ENCODE measurements at places on chromosomes 5 and 9.

GRCh38 chr9:93963969-93964368 is 8.8 kb upstream of the BARX1 start:
- H3K4me3 ChIP-seq, result no peak overlapping the region
- peaks cover 21% of the 10 kb centered on the region for H3K4me1 ChIP-seq
- no peak for DNase-seq
- H3K36me3 ChIP-seq, result no peaks in the 10 kb centered on the region
- peaks cover 39% of the 10 kb centered on the region for H3K27me3 ChIP-seq

- H3K4me3 ChIP-seq, result no peak overlapping the region
- H3K27me3 ChIP-seq, result no peaks in the 10 kb centered on the region
- H3K4me1 ChIP-seq, result no peaks in the 10 kb centered on the region
Measured at GRCh38 chr9:17246770-17247169, 111.9 kb downstream of the CNTLN start.

- DNase-seq, result no peak
- H3K4me3 ChIP-seq, result no peak overlapping the region
- no peak overlapping the region for H3K27ac ChIP-seq
- no peaks in the 10 kb centered on the region for H3K36me3 ChIP-seq
Measured at GRCh38 chr9:93824386-93825294, 130.5 kb downstream of the BARX1 start.

GRCh38 chr5:14983666-14984441 is 112.3 kb upstream of the ANKH start:
- H3K4me3 ChIP-seq, result no peak overlapping the region
- no peaks in the 10 kb centered on the region for H3K36me3 ChIP-seq
- peak; percentile 37 for DNase-seq
- H3K27me3 ChIP-seq, result no peaks in the 10 kb centered on the region

DNA sequence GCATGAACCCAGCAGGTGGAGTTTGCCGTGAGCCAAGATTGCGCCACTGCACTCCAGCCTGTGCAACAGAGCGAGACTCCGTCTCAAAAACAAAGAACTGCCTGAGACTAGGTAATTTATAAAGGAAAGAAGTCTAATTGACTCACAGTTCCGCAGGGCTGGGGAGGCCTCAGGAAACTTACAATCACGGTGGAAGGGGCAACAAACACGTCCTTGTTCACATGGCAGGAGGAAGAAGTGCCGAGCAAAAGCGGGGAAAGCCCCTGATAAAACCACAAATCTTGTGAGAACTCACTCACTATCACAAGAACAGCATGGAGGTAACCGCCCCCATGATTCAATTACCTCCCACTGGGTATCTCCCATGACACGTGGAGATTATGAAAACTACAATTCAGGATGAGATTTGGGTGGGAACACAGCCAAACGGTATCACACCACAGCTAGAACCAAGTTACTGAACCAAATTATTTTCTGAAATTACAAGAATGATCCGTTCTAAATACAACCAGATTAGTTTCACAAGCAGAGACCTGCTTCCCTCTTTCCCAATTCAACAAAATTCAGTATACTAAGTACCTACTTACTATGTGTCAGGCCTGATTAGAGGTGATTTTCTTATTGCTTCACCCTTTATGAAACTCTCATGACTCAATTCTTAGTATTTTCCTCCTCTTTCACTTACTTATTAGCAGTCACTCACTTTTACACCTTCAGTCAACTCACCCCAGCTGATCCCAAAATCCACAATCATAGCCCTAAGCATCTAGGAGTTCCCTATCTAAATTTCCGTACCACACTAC is 8.4 kb downstream of the UBTD2 start:
- DNase-seq, result peak; percentile 84
- peak overlapping the region; percentile 9 for H3K4me3 ChIP-seq
- H3K27ac ChIP-seq, result peak overlapping the region; percentile 59

GRCh38 chr5:42520203-42520602 is 97.0 kb downstream of the GHR start:
- no peak for DNase-seq
- no peak overlapping the region for H3K27ac ChIP-seq
- no peaks in the 10 kb centered on the region for H3K4me1 ChIP-seq
- no peak overlapping the region for H3K4me3 ChIP-seq

DNA sequence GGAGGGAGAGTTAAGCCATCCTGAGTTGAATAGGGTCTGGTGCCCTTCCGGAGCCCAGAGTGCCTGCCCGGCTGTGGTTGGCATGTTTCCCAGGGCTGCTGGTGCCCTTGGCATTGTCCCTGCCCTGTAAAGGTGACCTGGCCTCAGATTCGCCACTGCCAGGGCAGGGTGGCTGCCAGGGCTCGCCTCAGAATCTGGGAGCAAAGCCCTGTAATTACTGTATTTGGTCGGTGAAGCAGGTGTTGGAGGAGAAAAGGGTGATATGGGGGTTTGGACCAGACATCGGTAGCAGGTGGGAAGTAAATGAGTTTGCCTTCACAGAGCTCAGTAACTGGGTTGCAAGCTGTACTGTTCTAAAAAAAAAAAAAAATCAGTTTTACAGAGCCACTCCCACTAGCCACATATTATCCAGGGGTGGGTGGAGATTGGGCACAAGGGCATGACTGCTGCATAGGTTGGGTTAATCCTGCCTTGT is 47.6 kb downstream of the RGS3 start:
- H3K27me3 ChIP-seq, result no peaks in the 10 kb centered on the region
- peak overlapping the region; percentile 97 for H3K27ac ChIP-seq
- H3K4me3 ChIP-seq, result no peak overlapping the region
- peaks cover 55% of the 10 kb centered on the region for H3K4me1 ChIP-seq
- no peaks in the 10 kb centered on the region for H3K36me3 ChIP-seq
- no peak for DNase-seq

GRCh38 chr5:78594610-78595457 is 53.7 kb downstream of the LHFPL2 start:
- peaks cover 7% of the 10 kb centered on the region for H3K27me3 ChIP-seq
- no peaks in the 10 kb centered on the region for H3K36me3 ChIP-seq
- DNase-seq, result no peak
- no peak overlapping the region for H3K27ac ChIP-seq

GRCh38 chr9:85268131-85268530 is 473.6 kb downstream of the AGTPBP1 start:
- H3K27ac ChIP-seq, result no peak overlapping the region
- H3K27me3 ChIP-seq, result peaks cover under 1% of the 10 kb centered on the region
- H3K4me3 ChIP-seq, result no peak overlapping the region
- no peaks in the 10 kb centered on the region for H3K36me3 ChIP-seq
- H3K4me1 ChIP-seq, result no peaks in the 10 kb centered on the region
- DNase-seq, result no peak

DNA sequence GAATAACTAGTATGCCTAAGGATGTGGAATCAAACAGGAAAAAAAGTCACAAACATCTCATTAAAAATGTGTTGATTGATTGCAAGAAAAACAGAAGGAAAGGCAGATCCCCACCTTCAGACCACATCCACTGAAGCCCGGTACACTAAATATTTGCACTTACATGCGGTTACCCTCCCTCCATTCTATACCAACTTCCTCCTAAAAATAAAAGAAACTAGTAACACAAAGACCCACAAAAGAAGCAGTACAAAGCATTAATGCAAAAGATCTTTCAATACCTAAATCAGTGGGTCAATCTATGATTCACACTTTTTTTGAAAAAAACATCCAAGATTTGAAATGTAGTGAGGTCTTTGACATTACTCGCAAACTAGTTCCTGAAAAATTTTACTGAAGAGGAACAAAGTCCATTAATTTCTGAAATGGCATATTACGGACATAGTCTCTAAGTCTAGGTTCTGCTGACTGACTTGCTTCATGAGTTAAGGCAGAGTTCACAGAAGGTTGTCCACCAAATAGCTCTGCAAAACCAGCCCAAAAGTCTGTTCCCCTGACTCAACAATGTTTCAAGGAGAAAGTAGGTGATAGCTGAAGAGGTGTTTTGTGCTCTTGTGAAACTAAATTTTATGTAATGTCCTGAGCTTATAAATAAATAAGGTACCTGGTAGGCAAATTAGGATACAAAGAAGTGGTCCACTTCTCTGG is 100.7 kb downstream of the PAM start:
- H3K4me1 ChIP-seq, result peaks cover 21% of the 10 kb centered on the region
- DNase-seq, result no peak
- no peak overlapping the region for H3K27ac ChIP-seq
- no peak overlapping the region for H3K4me3 ChIP-seq
- no peaks in the 10 kb centered on the region for H3K36me3 ChIP-seq
- no peaks in the 10 kb centered on the region for H3K27me3 ChIP-seq

DNA sequence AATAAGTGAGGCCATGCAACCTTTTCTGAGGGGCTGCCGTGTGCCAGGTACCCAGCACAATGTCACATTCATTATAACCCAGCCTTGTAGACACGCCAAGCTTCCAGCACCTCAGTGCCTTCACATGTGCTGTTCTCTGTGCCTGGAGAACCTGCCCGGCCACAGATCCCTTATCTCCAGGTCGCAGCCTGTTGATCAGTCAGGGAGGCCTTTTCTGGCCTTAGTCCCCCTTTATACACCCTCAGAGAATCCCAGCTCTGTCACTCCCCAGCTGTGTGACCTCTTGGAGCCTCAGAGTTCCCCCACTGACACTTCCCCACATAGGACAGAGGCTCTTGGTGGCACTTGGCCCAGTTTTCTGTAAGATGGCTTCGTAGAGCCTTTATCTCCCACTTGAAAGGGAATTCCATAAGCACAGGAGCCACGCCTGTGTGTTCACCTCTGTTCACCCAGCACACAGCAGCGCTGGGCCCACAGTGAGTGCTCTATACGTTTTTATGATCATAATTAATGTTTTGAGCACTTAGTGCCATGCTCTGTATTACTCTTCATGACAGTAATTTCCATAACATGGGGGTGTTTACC is 38.7 kb downstream of the NEURL1B start:
- H3K36me3 ChIP-seq, result peaks cover 2% of the 10 kb centered on the region
- H3K27me3 ChIP-seq, result no peaks in the 10 kb centered on the region
- H3K4me1 ChIP-seq, result peaks cover 2% of the 10 kb centered on the region
- H3K4me3 ChIP-seq, result no peak overlapping the region

- no peak for DNase-seq
- H3K27me3 ChIP-seq, result no peaks in the 10 kb centered on the region
- H3K27ac ChIP-seq, result no peak overlapping the region
- peaks cover 17% of the 10 kb centered on the region for H3K36me3 ChIP-seq
- no peak overlapping the region for H3K4me3 ChIP-seq
Measured at GRCh38 chr5:80784451-80784850, 129.7 kb upstream of the DHFR start.

GRCh38 chr9:92522983-92523970 is 12.5 kb downstream of the ECM2 start:
- no peaks in the 10 kb centered on the region for H3K36me3 ChIP-seq
- no peak for DNase-seq
- no peaks in the 10 kb centered on the region for H3K4me1 ChIP-seq
- no peaks in the 10 kb centered on the region for H3K27me3 ChIP-seq
- no peak overlapping the region for H3K4me3 ChIP-seq

DNA sequence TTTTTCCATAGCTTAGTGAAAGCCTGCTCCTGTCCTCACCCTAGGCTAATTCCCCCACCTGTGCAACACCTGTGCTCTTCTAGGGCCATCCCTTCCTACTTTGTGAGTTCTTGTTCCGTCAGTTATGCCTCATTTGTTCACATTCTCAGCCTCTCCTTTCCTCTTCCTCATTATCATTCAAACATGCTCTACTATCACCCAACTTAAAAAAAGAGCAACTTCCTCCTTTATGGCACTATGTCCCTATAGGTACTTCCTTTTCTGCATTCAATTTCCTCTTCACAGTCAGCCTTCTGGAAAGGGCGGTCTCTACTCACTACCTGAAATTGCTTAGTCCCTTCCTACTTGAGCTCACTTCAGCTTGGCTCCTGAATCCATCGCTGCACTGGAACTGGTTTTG is 111.8 kb upstream of the LHFPL2 start:
- H3K36me3 ChIP-seq, result no peaks in the 10 kb centered on the region
- DNase-seq, result no peak
- H3K27ac ChIP-seq, result no peak overlapping the region
- peaks cover 2% of the 10 kb centered on the region for H3K27me3 ChIP-seq
- peaks cover 13% of the 10 kb centered on the region for H3K4me1 ChIP-seq

DNA sequence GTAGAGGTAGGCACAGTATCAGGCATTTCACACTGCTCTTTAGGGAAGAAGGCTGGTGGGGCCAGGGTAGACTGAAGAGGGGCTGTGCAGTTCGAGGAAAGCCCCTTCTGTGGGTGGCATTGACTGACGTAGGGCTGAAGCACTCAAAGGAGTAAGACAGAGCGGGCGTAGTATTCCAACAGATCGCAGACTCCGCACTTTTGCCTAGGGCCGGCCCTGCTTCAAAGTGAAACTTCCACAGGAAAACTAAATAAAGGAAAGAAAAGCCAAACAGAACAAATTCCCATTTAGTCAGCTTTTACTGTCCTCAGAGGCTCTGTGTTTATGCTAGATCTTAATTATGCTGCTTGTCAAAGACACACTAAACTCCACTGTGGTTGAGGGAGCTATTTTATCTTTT is 493.0 kb upstream of the WWC1 start:
- H3K4me1 ChIP-seq, result no peaks in the 10 kb centered on the region
- H3K27me3 ChIP-seq, result no peaks in the 10 kb centered on the region
- H3K4me3 ChIP-seq, result no peak overlapping the region
- DNase-seq, result no peak

DNA sequence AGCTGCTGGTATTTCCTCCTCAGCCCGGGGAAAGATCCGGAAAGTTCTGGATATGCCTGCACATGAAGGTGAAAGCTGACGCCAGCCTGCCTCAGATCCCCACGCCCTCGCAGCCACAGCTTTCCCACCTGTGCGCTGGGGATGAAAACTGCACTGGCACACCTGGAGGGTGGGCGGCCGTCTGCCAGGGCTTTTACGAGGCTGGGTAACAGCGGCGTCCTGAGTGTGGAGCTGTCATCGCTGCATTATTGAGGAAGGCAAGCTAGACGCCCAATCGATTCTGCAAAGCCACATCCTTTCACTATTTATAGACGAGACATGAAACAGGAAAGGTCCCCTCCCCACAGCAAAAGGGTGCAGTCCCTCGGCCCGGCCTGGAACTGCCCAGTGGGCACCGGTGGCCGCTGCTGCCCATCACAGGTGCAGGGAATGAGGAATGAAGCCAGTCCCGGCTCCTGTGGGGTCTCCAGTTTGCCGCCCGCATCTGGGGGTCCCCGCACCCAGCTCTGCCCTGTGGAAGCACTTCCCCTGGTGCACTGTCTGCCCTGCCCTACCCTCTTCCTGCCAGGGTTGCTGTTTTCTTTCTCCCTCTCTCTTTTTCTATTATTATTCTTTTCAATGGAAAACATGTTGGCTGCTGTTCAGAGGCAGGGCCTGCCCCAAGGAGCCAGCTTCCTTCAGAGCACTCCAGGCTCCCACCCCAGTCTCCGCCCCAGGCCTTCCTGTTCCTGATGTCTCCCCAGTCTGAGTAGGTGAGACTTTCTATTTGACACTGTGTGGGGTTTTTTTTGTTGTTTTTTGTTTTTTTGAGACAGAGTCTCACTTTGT is 7.0 kb downstream of the NOTCH1 start:
- peaks cover 36% of the 10 kb centered on the region for H3K36me3 ChIP-seq
- DNase-seq, result peak; percentile 83
- peak overlapping the region; percentile 72 for H3K4me3 ChIP-seq
- no peaks in the 10 kb centered on the region for H3K27me3 ChIP-seq
- peak overlapping the region; percentile 99 for H3K27ac ChIP-seq

Measured in activated CD8-positive, alpha-beta T cell treated with anti-CD3 and anti-CD28 coated beads for 36 hours (primary cell).